Esophagus squamous epithelium (tissue), 5 donors: ENCODE measurements at places on chromosomes 16 and 17.

- no peak for DNase-seq
Measured at GRCh38 chr17:5526821-5527598, 40.6 kb downstream of the MIS12 start.

GRCh38 chr17:79926142-79926604 is 86.9 kb upstream of the CBX4 start:
- DNase-seq = no peak

DNA sequence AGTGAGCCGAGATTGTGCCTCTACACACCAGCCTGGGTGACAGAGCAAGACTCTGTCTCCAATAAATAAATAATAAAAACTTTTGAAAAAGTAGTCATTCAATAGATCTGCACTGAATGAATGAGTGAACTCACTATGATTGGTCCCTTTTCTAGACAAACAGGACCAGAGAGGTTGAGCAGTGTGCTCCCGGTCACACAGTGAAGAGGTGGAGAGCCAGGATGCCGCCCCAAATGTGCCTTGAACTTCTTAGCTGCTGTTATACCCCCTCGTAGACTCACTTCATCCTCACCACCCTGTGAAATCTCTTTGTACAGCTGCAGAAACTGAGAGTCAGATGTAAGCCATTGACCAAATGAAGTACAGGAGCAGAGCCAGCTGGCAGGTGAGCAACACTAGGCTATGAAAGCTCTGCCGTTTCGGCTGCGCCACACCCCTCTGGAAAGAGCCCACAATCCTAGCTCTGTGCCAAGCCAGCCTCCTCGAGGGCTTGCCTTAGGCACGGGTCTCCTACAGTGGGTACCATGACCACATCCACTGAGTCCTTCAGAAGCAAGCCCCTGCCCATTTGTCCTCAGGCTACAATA is 7.8 kb upstream of the KIAA0513 start:
- DNase-seq = no peak

DNA sequence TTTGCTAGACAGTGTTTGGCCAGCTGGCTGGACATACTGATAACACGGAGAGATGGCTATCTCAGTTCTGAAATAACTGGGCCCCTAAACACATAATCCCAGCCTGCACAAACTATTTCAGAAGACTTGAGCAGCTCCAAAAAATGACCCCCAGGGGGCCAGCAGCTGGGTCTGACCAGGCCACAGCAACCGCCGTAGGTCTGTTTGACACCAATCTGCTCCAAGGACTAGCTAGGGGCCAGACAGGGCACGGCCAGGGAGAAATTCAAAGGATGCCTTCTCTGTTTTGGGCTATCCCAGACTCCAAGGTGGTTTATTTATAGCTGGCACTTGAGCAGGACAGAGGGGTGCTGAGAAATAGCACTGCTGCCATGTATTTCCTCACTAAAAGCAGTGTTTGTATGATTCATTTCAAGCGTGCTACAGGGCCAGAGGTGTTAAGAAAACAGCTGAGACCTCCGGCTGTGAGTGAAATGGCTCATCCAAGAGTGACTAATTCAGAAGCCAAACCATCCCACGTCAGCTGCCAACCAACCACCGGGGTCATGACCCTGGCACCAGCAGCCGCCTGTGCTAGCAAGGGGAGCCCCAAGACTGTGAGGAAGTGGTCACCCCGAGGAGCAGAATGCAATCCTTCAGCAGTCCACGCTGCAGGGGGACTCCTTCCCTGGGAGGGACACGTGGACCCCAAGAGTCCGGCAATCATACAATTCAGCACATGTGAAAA is 5.7 kb downstream of the GGA2 start:
- DNase-seq = no peak

GRCh38 chr17:74566132-74566753 is 1.1 kb downstream of the CD300H start:
- no peak for DNase-seq

GRCh38 chr16:85915125-85915845 is 16.3 kb downstream of the IRF8 start:
- no peak for DNase-seq

DNA sequence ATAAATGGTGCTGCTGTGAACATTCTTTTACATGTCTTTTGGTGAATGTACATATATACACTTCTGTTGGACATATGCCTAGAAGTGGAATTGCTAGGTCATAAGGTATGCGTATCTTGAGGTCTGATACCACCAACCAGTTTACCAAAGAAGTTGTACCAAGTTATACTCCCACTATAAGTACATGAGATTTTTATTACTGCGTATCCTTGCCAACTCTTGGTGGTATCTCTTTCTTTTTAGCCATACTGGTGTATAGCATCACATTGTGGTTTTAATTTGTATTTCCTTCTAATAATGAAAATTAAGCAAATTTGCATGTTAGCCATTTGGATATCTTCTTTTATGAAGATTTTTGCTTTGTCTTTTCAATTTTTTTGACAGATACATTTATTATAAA is 80.5 kb downstream of the ATF7IP2 start:
- no peak for DNase-seq

DNA sequence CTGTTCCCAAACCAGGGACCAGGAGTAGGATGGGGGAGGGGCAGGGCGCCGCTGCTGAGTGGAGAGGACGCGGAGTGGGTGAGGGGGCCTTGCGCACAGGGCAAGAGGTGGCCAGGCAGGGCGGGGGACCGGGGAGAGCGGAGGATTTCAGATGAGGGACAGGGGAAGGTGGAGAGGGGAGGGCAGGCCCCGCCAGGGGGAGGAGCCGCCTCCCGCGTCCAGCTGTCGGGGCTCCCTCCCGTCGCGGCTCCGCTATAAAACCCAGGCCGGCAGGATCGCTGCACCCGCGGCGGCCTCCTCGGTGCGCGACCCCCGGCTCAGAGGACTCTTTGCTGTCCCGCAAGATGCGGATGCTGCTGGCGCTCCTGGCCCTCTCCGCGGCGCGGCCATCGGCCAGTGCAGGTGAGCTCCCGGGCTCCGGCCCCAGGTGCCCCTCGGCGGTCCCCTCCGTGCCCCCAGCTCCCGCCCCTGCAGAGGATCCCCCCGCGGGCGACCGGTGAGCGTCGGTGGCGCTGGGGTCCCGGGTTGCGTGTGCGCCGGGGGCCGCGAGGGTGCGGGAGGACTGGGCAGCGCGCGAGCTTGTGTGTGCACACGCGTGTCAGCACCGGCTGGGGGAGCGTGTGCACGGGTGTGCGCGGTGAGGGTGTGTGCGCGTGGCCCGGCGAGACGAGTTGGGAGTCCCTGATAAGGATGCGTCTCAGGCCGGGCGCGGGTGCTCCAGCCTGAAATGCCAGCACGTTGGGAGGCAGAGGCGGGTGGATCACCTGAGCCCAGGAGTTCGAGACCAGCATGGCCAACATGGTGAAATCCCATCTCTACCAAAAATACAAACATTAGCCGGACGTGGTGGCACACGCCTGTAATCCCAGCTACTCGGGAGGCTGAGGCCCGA is at the start of gene CA4:
Gene CA4, plus strand, starts transcription at position 283 of the 892 bp plus-strand sequence. Its CDS starts 62 bp downstream, at position 345.
- no peak for DNase-seq

DNA sequence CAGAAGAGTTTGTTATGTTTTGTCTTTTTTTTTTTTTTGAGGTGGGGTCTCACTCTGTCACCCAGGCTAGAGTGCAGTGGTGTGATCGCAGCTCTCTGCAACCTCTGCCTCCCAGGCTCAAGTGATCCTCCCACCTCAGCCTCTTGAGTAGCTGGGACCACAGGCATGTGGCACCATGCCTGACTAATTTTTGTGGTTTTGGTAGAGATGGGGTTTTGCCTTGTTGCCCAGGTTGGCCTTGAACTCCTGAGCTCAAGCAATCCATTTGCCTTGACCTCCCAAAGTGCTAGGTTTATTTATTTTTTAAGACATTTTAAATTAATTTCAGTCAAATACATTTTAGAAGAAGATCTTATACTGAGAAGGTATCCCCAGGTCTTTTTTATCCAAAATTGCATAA is 366.7 kb downstream of the KCNJ2 start:
- no peak for DNase-seq

GRCh38 chr16:27145630-27146029 is 57.7 kb upstream of the KDM8 start:
- no peak for DNase-seq

DNA sequence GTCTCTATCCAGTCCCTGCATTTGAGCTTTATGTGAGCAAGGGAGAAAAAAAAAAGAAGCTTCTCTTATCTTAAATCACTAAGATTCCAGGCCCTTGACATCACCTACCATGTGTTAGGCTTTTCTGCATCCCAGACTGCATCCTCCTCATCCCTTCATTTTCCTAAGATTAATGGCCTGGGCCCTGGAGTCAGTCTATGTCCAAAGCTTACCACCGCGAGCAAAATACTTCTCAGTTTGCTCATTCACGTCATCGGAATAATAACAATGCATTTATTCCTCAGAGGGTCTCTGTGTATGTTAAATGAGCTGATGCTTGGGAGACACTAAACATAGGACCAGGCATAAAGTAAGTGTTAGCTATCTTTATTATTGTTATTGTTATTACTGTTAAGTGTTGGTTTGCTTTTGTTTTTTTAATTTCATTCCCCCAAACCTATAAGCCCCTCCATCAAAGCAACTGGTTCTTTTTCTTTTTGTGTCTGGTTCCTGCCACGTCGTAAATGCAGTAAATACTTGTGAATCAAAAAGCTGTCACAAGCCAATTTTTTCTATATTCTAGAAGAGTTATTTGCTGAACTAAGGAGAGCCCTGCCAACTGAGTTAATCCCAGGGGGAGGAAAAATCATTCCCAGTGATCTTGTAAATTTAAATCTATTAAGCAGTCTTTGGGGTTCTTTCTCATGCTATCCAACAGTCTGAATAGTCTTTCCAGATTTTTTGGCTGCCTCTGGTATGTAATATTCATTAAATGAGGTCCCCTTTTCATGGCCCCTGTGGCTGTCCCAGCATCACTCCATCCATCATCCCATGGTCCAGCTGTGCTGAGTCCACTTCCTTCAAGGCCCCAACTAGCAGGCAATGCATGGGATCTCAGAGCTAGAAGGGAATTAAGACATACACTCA is 46.5 kb downstream of the VAT1L start:
- DNase-seq = no peak

- DNase-seq = no peak
Measured at GRCh38 chr17:10061111-10061845, 137.1 kb downstream of the GAS7 start.

DNA sequence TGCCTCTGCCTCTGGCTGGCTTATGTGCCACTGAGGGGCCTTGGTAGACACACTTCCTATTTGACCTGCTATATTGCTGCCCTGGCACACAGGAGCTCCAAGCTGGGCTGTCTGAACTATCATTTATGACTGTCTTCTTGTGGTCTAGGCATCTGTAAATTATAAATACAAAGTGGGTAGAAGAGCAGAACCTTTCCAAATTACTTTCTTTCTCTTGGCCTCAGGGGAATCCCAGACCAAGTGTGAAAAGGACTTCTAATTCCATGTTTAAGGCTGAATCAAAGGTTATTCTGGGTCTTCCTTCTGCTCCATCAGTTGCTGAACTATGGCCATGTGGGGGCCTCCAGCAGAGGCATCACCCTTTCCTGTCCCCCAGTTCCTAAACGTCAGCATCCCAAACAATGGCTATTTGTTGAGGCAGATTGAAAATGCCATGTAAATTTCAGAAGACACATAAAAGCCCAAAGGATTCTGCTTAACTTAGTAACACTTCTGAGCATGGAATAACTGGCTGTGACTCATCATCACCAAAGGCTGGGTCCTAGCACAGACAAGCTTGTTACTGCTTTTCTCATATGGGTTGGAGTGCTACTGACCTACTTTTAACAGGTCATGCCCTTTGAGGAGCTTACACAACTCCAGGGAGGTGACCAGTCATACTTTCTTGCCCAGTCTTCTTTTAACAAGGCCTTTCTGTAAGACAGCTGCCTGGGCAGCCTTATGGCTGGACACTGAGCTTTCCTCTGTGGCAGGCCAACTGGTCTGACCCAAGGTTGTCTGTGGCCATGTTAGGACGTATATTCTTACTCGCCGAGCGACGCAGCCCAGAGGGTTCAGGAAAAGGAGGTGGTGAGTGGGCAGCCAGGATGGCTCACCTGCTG is 154.8 kb downstream of the VPS53 start:
- no peak for DNase-seq

DNA sequence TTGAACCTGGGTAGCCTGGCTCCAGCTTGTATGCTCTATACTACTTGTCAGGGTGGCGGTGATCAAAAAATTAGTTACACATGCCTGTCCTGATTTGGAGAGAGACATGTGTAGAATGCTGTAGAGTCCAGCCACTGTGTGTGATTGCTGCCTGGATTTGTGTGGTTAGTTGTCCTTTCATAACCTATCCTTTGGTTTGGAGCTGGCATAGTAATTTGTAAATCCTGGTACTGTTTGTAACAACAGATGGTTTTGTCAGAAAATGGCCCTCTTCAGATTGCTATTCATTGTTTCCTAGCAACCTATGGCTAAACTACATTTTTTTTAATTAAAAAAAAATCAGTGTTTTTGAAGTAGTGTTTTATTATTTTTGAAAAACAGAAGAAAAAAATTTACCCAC is 30.5 kb downstream of the ETV4 start:
- no peak for DNase-seq

- DNase-seq = no peak
Measured at GRCh38 chr16:11211977-11212797, 43.8 kb downstream of the SOCS1 start.

- no peak for DNase-seq
Measured at GRCh38 chr17:78438694-78439325, 60.4 kb downstream of the PGS1 start.

- no peak for DNase-seq
Measured at GRCh38 chr17:79695797-79696609, 34.7 kb upstream of the ENPP7 start.

GRCh38 chr16:49183911-49184310 is 97.7 kb downstream of the CBLN1 start:
- DNase-seq = no peak

DNA sequence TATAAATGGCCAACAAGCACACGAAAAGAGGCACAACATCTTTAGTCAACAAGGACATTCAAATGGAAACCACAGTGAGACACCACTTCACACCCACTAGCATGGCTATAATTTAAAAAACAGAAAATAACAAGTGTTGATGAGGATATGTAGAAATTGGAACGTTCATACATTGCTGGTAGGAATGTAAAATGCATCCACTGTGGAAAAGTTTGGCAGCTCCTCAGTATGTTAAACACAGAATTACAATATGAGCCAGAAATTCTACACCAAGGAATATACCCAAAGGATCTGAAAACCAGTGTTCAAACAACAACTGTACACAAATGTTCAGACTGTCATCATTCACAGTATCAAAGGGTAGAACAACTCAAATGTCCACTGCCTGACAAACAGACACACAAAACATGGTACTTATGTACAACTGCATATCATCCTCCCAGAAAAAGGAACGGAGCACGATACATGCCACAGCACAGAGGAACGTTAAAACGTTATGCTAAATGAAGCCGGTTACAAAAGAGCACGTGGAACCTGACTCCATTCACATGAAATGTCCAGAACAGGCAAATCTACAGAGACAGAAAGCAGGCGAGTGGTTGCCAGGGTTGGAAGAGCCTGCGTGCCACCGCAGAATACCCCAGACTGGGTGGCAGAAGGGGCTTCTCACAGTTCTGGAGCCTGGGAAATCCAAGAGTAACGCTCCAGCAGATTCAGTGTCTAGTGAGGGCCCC is 32.8 kb upstream of the METRNL start:
- DNase-seq = no peak

- no peak for DNase-seq
Measured at GRCh38 chr16:88781140-88782077, 3.6 kb downstream of the PIEZO1 start.

- DNase-seq = no peak
Measured at GRCh38 chr17:49386373-49386772, 24.3 kb upstream of the ZNF652 start.

- DNase-seq = no peak
Measured at GRCh38 chr16:56936491-56936890, 4.5 kb downstream of the HERPUD1 start.

- no peak for DNase-seq
Measured at GRCh38 chr16:28623172-28623711, 13.4 kb upstream of the SULT1A1 start.
